Astrocyte of the hippocampus (primary cell): ENCODE measurements at places on chromosomes 1 and 21.
A peak's percentile ranks its signal among the peaks of the same experiment; 100 is the strongest.

DNA sequence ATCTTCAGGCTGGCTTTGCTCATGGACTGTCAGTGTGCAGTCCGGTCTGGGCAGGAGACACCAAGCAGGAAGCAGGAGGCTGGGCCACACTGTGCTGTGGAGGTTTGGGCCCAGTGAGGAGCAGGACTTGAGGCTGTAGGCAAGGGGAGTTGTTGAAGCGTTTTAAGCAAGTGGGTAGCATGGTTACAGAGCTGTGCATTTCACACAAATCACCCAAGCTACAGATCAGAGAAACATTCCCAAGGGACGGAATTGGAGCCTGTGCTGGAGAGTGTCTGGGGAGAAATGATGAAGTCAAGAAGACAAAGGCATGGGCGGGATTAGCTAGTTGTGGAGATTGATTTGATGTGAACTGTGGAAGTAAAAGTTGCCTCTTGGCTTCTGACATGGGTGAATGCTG, 60.9 kb downstream of the KIF21B start:
- no peak for DNase-seq

GRCh38 chr1:72690871-72691270, 408.5 kb upstream of the NEGR1 start:
- no peak for DNase-seq

DNA sequence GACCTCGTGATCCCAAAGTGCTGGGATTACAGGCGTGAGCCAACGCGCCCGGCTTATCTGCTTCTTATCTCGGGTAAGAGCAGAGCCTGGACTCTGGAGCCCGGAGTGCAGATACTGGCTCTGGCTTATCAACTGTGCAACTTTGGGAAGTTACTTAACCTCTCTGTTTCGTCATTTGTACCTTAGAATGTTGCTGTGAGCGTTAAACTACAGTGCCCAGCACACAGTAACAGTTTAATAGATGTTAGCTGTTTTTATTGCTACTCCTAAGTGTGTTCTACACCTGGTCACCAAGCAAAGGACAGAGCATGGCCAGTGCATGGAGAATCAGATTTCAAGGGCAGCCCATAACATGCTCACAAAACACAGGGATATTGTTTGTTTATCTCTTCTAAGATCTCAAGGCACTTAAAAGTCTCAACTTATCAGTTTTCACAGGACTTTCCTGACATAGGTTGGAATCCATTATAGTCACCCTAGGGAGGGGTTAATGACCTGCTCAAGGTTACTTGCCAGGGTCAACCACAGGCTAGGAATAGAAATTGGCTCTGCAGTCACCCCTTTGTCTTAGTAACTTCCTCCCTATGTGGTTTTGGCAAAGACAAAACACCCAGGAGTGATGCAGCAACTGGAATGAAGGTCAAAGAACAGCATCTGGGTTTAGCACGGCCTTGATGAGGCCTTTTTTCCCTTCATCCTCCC, 22.5 kb upstream of the SRP9 start:
- DNase-seq: peak; percentile 66

DNA sequence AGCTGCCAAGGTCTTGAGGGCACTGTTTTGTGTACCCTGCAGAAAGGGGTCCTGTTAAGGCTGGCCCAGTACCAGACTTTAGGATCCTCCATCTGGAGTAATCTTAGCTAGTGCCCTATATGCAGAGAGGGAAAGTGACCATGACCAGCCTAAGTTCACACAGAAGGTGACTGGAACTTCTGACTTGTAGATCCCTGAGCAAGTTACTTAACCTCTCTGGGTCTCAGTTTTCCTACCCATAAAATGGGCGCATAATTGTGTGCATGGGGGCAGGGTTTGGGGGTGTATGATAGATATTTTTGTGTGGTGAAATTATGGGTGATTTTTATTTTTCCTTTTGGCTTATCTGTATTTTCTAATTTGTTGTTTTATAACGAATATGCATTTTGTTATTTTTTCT, 3.3 kb upstream of the SHISAL2A start:
- no peak for DNase-seq

DNA sequence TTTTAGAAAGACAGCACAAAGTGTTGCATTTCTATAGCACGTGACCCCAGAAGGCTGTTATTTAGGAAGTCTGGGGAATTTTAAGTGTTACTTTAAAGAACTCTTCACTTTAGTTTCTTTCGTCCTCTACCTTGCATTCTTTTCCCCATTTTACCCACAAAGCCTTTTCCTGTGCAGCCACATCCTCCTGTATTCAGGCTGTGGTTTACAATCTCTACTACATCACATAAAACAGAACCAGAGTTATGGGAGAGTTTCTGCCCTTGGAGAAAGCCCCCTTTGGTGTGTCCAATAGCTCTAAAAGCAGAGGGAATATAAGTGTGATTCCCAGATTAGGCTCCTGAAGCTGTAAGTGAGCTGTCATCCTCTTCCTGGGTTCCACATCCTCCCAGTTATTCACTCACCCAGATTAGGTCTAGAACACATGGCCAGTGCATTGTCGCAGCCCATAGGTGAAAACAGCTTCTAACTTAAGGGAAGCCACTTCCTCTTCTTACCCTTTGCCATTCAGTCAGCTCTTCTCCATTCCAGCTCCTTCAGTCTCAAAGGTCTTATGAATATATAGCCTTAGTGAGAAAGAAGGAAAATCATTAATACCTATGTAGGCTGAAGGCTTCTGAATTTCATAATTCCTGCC, 171.1 kb downstream of the PIGK start:
- DNase-seq: peak; percentile 17

DNA sequence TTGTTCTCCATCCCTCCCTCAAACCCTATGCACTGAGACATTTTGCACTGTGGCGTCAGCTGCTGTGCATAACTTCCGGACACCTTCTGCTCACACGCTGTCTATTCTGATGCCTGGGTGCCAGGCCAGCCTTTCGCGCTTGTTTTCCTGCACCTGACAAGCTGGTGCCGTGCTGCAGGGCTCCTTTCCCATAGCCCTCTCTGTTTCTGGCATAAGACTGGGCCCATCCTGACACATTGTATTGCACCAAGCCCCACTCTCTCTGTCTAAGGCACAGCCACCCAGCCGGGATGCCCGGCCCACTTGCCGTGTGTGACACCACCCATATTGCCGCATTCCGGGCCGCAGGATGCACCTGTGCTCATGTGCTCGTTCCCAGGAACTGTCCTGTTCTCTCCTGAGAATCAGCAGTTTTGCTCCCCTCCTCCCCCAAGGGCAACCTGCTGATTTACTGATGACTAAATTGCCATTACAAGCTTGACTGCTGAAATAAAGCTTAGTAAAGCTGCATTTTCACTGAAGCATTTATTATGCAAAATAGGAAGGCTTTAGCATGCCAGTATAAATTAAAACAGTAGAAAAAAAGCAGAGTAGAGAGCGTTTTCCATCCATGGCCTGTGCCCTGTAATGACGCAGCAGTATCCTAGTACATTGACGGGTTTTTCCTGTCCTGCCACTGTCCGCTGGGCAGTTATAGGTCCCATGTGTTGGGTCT, 88.0 kb downstream of the CD247 start:
- no peak for DNase-seq
